ENCODE measurements at places on chromosomes 3 and 15.

DNA sequence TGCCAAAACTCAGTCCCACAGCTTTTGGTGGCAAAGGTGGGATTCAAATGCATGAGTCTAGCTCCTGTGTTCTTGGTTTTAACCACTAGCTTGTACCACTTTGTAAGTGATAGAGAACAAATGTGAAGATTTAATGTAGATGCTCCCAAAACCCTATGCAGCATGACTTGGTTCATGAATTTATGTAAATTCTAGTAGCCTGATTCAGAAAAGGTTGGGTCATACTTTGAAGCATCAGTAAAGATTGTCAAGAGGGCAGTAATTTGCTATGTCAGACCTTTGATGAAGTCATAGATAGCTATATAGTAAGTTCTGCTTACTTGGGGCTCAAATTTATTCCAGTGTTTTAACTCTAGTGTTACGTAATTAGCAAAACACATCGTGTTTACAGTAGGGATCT, 75.6 kb downstream of the VPS8 start:
- DNase-seq, result no peak

GRCh38 chr3:155617346-155617925, 127.4 kb downstream of the PLCH1 start:
- DNase-seq, result no peak

- DNase-seq, result no peak
Measured at GRCh38 chr3:15207836-15208504, 1.9 kb downstream of the CAPN7 start.

GRCh38 chr15:70853973-70854665, at the start of gene LARP6:
Gene LARP6, minus strand, starts transcription at chr15:70854157. Its CDS starts 69 bp downstream, at chr15:70854088.
- peak; percentile 56 for DNase-seq

DNA sequence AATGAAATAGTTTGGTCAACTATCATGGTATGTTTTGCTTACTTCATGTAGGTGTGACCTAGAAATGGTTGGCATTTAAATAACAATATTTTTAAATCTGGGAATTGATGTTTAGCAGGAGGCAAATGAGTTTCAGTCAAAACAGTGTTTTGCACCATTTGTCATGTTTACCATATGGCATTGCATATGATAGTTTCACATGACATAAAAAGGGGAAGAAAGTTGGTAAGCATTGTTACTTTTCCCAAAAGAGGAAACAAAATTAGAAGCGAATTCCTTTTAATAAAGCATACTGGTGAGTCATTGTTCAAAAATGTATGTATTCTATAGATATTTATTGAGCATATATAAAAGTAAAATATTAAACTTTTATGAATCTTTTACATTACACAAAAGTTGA, 2.3 kb downstream of the RNF13 start:
- no peak for DNase-seq

DNA sequence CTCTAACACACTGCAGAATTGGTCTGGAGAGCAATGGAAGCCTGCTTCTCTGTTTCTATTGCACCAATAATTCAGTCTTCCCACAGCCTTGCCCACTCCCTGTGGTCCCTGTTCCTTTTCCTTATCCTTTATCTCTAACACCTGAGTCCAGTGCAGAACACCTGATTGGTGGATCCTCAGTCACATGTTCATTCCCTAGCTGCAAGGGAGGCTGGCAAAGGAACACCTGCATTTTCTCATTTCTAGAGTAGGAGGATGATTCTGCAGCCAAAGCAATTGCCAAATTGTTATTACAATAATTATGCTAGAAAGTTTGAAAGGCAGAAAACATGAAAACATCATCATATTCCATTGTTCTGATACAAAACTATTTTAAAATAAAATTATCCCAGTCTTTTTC, 83.8 kb upstream of the SAMMSON start:
- DNase-seq, result no peak

GRCh38 chr3:69130689-69131088, 8.3 kb upstream of the LMOD3 start:
- DNase-seq, result no peak

DNA sequence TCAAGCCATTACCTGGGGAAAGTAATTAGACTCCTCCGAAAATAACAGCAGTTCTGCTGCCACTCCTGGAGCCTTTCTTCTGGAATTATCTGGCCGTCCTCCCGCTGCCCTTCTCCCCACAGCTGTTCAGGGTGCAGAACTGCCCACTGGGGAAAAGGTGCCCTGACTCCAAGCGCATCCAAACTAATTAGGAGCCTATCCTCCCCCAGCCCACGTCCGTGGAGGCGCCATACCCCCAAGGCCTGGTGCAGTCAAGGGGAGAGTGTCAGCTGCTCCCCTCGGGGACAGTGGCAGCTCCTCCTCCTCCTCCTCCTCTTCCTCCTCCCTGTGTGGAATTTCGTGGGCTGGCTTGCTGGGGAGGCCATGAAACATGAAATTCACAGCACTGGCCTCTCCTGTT, 177.2 kb downstream of the XXYLT1 start:
- DNase-seq, result no peak

DNA sequence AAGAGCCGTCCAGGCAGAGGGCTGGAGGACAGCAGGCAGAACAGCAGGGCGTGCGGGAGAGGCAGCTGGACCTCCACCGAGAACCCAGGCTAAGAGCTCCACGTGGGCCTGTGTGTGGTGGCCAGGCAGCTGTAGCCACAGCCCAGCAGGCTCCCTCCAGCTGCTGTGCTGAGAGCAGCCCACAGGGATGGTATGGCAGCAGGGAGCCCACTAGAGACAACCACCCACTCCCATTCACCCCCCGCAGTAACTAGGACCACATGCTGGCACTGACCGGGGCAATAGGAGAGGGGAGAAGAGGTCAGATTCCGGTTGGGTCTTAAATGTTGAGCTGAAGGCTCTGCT, 25.6 kb upstream of the MUSTN1 start:
- no peak for DNase-seq
